AG04450 (cell line): ENCODE measurements at places on chromosomes 13 and 19.

DNA sequence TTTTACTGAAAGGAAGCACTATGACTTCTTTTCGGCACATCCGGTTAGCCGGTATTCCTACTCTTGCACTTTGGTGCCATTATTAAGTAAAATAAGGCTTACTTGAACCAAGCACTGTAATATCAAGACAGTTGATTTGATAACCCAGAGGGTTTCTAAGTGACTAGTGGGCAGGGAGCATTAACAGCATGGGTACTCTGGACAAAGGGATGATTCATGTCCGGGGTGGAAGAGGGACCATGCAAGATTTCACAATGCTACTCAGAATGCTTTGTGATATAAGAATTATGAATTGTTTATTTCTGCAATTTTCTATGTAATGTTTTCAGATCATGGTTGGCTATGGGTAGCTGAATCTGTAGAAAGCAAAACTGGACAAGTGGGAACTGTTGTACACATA, 282.1 kb downstream of the TDRD3 start:
- DNase-seq = no peak

GRCh38 chr19:48724796-48725753, 5.5 kb upstream of the MAMSTR start:
- DNase-seq = peak; percentile 63

- DNase-seq = no peak
Measured at GRCh38 chr13:106678646-106679418, 110.9 kb upstream of the ARGLU1 start.

- DNase-seq = no peak
Measured at GRCh38 chr13:60260440-60260839, 96.7 kb upstream of the DIAPH3 start.

GRCh38 chr13:80658705-80659104, 317.8 kb upstream of the SPRY2 start:
- DNase-seq = no peak

DNA sequence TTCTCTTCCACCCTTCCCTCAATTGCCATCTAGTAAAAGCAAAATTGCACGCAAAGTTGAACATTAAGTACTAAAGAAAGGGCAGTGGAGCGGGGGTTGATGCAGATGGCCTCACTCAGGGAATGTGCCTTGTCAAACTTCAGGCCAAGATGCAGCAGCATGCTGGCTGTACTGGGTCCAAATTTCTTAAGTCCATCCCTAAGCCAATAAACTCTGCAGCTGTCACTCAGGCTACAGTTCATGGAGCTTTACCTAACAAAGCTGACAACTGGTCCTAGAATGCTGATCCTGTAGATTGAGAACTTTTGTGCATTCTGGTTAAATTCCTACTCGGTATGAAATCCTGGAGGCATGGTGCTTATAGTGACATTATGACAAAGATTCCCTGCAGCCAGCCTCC, 88.4 kb downstream of the FOXO1 start:
- DNase-seq = no peak

GRCh38 chr13:19726611-19727010, 56.1 kb downstream of the PSPC1 start:
- no peak for DNase-seq

- DNase-seq = no peak
Measured at GRCh38 chr19:48044561-48044960, 682 bp upstream of the CABP5 start.

- no peak for DNase-seq
Measured at GRCh38 chr19:6026390-6027227, 48.7 kb upstream of the RANBP3 start.

DNA sequence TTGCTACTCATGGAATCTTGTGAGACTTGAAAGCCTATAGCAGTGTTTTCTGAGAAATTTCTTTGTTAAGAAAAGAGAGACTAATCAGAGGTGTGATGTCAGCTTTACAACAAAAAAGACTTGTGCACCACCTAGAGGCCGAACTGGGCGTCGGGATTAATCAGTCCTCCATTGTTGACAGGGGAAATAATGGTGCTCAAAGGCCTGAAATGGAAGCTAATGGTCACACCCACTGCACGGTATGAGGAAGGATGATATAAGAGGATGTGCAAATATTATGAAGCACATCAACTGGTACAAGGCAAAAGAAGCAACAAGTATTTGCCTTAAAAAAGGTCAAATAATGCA, 480.2 kb upstream of the MIR17HG start:
- DNase-seq = peak; percentile 7

GRCh38 chr13:98803111-98803561, 50.7 kb upstream of the SLC15A1 start:
- no peak for DNase-seq

DNA sequence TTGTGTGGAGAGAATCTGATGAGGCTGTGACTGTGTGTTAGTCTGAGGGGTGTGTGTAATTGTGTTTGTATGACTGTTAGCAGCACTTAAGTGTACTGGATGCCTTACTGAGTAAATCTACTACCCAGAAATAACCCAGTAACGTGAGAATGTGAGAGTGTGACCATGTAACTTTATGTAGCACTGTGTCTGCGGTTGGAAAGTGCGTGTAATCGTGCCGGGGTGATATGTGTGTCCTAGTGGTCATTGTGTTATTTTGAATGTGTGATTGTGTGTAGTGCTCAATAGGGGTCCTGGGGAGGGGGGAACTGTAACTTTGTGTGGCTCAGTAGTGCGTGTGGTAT, 550 bp downstream of the ZNF383 start:
- no peak for DNase-seq
